Frontal cortex (tissue), 4 donors: ENCODE measurements at places on chromosomes 2 and 18. TPM values are rescaled to one million over a fixed set of nuclear protein-coding genes. Genes with fewer than 3 reads are reported as not detected.

- DNase-seq: no peak
These were observed 412.4 kb downstream of the MTX2 start for GRCh38 chr2:176681584-176682115.

DNA sequence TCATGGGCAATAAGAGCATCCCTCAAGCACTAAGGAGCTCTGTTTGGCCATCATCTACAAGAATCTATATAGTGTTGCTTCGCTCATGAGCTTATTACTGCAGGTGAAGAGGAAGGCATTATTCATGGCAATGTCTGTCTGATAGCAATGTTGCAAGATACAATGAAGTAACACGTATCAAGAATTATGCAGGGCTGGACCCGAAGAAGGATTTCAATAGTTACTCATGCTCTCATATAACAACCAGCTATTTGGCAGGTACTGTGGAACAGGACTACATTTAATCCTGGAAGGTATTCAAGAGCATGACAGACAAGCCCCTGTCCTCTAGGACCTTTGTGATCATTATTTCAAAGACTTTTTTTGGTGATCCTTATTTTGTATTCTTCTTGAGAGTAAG is 109.6 kb downstream of the LAMA3 start:
- no peak for DNase-seq

- DNase-seq: no peak
These were observed 304.6 kb upstream of the CXCR4 start for GRCh38 chr2:136422512-136422911.

GRCh38 chr2:43481927-43482542 is 113.8 kb downstream of the THADA start:
- DNase-seq: no peak

GRCh38 chr2:74146929-74147726 is 584 bp downstream of the BOLA3 start:
- no peak for DNase-seq

DNA sequence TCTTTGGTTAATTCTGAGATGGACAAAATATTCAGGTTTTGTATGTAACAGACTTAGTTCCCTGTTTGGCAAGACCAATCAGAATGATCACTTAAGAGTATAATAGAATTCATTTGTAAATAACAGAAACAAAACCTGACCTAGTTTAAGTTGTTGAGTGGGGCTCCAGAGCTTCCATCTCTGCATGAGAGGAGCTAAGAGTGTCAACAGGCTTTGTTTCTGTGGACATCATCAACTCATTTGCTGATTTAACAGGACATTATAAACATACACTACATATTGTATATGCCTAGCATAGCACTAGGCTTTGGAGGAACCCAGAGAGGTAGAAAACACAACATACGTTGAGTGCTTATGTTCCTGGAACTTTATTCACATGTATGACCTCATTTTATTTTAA is 75.3 kb upstream of the TRIB2 start:
- DNase-seq: no peak

The EFHD1 gene
- 0.82 TPM for total RNA-seq

The LAMA1 gene
- total RNA-seq: 12.2 TPM

DNA sequence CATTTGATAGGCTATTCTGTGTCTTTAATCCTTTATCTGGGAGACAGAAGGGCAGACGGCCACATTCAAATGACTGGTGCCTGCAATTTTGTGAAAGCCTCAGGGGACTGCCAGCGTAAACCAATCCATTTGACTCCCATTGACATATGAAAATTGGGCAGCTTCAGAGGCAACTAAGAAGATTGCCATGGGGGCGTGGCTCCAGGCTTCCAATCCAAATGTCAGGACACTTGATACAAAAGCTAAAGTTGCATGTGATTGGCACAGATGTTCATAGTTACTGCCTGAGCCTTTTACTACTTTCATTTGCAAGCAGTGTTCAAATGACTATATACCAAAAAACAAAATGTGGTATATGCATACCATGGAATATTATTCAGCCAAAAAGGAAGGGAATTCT is 42.0 kb downstream of the SPC25 start:
- no peak for DNase-seq

DNA sequence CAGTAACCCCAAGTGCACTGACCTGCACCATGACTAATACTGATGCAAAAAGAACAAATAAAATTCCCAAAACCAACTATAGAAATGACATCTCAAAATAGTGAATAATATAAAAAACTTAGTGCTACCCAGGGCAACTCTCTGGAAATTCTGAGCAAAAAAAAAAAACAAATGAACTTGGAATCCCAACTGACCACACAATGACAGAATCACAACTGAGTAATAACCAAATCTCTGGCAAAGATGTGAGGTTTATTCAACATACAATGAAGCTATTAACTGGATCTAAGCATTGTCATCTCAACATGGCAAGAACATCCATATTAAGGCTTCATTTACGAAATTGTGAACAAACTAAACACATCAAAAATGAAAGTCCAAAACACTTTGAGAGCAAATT is 22.7 kb downstream of the EXOC6B start:
- no peak for DNase-seq

DNA sequence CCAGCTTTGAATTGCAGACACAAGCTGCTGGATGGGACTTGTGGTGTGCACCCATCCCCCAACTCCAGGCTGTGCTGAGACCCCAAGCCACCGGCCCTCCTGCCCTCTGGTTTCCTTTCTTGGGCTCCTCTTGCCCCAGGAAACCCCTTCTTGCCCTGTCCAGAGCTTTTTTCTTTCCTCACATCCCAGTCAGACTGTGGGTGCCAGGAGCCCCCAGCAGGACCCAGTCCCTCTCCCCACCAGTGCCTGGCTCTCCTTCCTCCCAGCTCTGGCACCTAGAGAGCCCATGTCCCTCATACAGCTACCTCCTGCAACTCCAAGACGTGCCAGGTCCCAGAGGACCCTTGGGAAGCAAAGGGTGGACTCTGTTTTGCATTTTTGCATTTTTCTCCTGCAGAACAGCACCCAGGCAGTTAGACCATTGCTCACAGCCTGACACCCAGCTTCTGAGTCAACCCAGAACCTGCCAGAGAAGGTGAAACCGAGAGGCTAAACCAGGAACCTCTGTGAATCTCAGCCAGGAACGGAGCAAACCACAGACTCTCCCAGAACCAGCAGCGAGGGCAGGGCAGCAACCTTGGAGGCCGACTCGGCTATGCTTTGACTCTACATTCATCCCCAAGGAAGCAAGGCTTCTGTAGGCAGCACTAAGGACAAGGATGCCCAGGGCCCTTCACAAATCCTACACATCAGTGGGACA is 221.1 kb downstream of the ANAPC1 start:
- no peak for DNase-seq

GRCh38 chr18:2853926-2854664 is 7.3 kb downstream of the EMILIN2 start:
- DNase-seq: no peak

The CD226 gene
- total RNA-seq: 0.82 TPM

GRCh38 chr18:56066524-56067213 is 478.7 kb upstream of the TCF4 start:
- DNase-seq: no peak

GRCh38 chr2:203743441-203743981 is 37.1 kb downstream of the CD28 start:
- DNase-seq: no peak

DNA sequence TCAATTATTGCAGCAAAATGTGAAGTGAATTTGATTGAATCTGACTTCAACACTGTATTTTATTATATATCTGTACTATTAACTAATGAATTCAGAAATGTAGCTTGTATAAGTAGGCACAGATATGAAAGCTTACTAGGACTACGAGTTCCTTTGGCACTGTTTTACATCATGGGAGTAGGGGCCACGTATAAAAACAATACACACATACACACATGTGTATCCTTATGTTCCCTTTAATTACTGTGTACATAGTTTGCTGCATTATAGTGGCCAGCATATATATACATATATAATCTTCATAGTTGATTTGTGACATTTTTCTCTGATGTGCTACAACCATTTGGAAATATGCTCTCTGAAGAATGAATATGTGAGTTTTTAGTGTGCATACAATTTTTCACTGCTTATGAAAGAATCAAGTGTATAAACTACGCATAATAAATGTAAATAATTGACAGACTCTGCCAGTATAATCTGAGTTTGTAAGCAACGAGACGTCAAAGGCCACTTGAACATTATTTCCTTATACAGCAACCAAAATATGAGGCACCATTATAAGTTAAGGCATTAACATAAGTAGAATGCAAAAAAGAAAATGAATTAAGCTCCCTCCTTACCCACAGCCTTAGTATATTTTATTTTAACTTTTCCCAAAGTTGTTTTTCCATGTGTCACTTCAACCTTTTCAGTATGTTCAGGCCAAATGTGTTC is 98.1 kb upstream of the GALNT5 start:
- no peak for DNase-seq

DNA sequence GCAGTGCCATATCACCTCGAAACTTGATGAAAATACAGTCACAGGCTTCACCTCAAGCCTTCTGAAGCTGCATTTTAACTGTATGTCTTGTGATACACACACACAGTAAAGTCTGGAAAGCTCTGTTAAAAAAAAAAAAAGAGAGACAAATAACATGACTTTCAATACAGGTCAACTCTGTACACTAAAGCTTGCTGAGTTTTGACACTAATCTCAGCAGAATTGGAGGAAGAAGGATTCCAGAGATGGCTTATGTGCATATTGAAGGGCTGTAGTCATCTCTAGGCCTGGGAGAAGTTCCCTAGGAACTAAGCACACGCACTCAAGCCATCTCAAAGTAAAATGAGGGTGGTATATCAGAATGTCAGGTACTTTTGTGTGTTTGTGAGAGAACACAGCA is 875.1 kb downstream of the EPHA4 start:
- DNase-seq: no peak

The LIMS1 gene
- 11.8 TPM for total RNA-seq

DNA sequence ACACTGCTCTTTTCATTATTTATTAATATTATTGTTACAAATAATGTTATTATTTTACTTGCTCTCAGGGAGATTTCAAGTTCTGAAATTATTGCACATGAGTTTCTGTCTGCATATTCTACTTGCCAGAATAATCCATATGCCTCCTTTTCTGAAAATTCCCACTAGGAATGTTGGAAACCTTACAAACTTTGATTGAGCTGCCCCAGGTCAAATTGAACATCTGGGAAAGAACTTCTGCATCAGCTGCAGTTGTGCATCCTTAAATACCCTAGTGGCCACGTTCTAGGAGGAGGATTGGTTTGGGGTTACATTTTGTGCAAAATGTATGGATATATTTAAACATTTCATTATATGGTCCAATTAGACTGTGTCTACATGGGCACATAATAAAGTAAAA is 1302.7 kb upstream of the PIK3C3 start:
- DNase-seq: no peak

DNA sequence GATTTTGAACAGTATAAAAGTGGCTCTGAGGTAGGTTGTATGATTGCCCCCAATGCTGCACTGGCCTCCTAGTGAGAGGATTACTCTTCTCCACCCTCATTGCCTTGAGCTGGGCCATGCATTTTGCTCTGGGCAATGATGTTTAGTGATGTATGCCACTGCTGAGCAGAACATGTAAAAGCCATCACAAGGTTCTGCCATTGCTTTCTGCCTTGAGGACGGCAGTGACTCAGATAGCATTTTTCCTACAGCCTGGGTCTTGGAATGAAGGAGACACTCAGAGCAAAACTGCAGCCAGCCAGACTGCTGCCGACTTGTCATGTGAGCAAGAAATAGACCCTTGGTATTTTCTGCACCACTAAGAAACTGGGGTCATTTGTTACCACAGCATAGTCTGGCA is 27.6 kb downstream of the GPATCH11 start:
- DNase-seq: no peak

The SCN1A gene
- 15.1 TPM for total RNA-seq

GRCh38 chr18:47737956-47738355 is 192.5 kb downstream of the SMAD2 start:
- no peak for DNase-seq

The TMEM37 gene
- not detected for total RNA-seq

- no peak for DNase-seq
These were observed 33.8 kb downstream of the CCDC93 start for GRCh38 chr2:117979911-117980701.

- no peak for DNase-seq
These were observed 31.9 kb downstream of the PKP4 start for GRCh38 chr2:158488442-158489216.

- DNase-seq: no peak
These were observed 12.3 kb downstream of the FBLN7 start for GRCh38 chr2:112150447-112150846.

GRCh38 chr18:48733643-48734253 is 194.9 kb downstream of the CTIF start:
- DNase-seq: no peak

GRCh38 chr18:29311580-29311979 is 1134.7 kb upstream of the CDH2 start:
- DNase-seq: no peak
